ENCODE measurements at places on chromosomes 2 and 18.

GRCh38 chr2:189803431-189803830 lies 19.2 kb downstream of the PMS1 start:
- DNase-seq, result no peak

DNA sequence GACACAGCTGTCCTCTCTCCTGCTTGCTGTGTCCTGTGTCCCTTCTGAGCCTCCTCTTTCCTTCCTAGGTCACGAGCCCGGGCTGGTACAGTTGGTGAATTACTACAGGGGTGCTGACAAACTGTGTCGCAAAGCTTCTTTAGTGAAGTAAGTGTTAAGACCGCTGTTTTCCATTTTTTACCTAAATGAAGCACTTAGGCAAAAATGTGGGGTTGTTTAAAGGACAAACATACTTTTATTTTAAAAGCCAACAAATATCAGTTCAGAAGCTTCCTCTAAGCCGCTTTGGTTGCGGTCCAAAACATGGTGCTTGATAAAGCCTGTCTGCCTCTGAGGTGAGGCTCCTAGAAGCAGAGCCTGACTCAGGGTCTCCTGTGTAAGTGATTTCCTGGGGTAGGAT lies 3.9 kb downstream of the TTL start:
- DNase-seq, result no peak

GRCh38 chr2:39476524-39476923 lies 39.4 kb upstream of the MAP4K3 start:
- no peak for DNase-seq

DNA sequence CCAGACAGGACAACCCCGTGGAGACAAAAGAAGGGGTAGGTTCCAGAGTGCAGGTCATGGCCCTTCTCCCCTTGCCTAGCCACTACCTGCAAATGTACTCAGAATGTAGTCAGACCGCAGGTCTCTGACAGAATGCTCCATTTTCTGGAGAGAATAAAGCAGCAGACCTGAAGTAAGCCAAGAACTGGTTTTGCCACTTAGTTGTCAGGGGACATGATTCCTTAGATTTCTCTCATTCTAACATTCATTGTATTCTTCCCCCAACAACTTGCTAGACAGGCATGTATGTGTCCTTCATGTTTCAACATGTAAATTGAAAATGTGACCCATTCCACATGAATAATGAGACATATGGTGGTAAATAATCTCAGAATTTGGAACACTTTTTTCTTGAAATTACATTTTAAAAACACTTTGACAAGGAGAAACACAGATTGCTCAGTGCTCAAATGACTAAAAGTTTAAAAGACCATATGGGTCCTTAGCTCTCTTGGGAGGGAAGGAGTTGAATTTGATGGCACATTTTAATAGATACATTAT lies 142.4 kb downstream of the CCBE1 start:
- DNase-seq, result no peak

- no peak for DNase-seq
Measured at GRCh38 chr18:49100226-49100968, 149.6 kb upstream of the SMAD7 start.

- no peak for DNase-seq
Measured at GRCh38 chr2:233418761-233419546, 64.7 kb downstream of the DGKD start.

DNA sequence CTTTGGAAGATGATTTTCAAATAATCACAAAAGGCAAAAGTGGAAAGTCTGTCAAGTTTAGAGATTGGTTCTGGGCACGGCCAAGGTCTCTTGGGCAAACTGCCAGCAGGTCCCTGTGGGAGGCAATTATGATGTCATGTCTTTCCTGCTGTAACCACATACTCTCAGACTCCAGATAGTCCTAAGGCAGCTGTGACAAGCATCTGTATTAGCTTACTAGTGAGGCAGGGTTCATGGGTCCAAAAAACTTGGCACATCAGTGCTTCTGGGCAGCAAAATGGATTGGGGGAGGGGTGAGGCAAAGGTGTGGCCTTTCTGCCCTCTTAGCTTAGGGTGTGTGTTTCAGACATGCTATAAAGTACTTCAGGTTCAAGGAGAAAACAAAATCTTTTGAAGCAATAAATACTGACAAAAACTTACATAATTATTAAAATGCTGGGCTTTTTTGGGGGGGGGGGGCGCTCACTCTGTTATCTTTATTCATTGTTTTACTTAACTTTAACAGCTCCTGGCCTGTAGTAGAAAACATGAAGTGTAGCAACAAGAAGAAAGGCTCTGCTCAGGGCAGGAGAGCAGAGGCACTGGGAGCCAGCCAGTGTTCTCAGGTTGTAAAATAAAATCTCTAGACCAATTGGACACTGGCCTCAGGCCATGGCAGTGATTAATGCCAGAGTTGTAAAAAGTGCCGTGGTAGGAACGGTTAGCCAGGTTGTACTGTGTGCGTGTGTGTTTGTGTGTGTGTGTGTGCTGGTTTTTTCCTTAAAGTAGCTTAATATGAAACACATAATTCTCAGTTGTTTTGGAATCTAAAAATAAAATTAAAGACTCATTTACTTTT lies 14.3 kb upstream of the TANC1 start:
- DNase-seq, result no peak

All from stimulated activated CD8-positive, alpha-beta memory T cell treated with anti-CD3 and anti-CD28 coated beads, Interleukin-2, amount 100 ng/mL, for 1 hour (primary cell).